ENCODE measurements at places on chromosomes 5 and 9.

- DNase-seq = no peak
Measured at GRCh38 chr5:52870448-52870847, 82.7 kb downstream of the ITGA1 start.

- DNase-seq = no peak
Measured at GRCh38 chr5:111829701-111830100, 72.7 kb upstream of the NREP start.

DNA sequence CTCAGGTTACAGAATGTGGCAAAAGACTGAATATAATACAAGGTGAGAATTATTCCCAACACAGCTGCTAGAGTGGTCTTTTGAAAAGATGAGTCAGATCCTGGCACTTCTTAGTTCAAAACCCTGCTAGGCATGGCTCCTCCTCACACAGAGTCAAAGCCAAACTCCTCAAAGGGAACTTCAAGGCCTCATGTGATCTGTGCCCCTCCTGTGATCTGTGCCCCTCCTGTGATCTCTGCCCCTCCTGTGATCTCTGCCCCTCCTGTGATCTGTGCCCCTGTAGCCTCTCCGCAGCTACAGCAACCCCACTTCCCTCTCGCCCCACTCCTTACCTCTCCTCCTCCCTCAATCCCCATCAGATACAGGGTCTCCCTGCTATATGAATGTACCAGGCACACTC, 525.5 kb upstream of the CCNG1 start:
- no peak for DNase-seq

- no peak for DNase-seq
Measured at GRCh38 chr5:148805326-148806290, 20.8 kb upstream of the ADRB2 start.

GRCh38 chr9:26675035-26675434, 217.6 kb downstream of the CAAP1 start:
- DNase-seq = no peak

- no peak for DNase-seq
Measured at GRCh38 chr5:11377896-11378295, 526.4 kb downstream of the CTNND2 start.

GRCh38 chr9:10050016-10050415, 562.8 kb downstream of the PTPRD start:
- DNase-seq = no peak

- DNase-seq = no peak
Measured at GRCh38 chr5:1838013-1838412, 36.8 kb downstream of the NDUFS6 start.

- DNase-seq = no peak
Measured at GRCh38 chr5:78698191-78698791, 49.7 kb upstream of the LHFPL2 start.

DNA sequence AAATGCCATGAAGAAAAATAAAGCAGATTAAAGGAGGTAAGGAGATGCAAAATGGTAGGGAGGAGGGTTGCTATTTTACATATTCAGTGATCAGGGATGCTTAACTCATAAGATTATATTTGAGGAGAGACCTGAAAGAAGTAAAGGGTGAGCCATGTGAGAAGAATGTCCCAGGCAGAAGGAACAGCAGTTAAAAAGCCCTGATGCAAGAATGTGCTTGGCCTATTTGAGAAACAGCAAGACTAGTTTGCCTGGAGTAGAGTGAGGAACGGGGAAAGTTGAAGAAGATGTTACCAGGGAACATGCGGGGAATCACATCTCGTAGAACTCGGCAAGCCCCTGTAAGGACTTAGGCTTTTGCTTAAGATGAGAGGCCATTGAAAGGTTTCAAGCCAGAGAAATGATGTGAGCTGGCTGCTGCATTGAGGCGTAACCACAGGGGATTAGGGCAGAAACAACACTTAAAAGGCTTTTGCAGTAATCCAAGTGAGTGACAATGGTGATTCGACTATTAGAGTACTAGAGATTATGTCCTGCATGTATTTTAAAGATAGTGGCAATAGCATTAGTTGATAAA, 198.7 kb downstream of the VPS13A start:
- no peak for DNase-seq

- no peak for DNase-seq
Measured at GRCh38 chr5:130978475-130978874, 186.6 kb downstream of the HINT1 start.

- DNase-seq = no peak
Measured at GRCh38 chr5:118722122-118723020, 266.0 kb downstream of the DTWD2 start.

DNA sequence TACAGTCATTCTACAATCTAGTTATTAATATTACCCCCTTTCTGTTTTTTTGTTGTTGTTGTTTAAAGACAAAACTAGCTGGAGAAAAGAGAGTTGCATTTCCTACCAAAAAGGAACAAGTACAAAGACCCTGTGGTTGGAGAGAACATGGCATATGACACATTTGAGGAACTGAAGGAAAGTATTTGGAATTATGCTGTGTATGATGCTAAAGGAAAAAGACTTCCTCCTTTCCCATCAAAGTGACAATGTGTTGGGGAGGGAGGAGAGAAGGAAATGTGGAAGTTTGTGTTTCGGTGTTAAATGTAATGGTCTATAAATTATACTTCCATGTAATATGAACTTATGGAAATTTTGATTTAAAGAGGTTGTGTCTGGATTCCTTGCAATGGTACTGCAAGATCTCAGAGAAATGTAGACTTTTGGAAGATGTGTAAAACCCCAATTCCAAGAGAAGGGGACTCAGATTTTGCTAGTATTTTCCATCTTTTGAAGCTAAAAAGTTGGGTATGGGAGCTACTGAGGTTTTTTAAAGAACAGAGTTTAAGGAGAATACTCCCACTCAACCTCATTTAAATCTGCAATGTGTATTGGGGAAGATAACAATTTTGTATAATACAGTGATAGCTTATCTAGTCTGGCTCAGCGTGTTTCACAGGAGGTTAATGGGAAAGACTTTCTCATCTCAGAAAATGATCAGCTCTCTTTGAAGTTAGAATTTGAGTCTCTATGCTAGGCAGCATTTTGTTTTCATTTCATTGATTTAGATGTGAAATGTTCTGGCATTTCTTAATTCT, 15.4 kb upstream of the TNFSF8 start:
- no peak for DNase-seq

DNA sequence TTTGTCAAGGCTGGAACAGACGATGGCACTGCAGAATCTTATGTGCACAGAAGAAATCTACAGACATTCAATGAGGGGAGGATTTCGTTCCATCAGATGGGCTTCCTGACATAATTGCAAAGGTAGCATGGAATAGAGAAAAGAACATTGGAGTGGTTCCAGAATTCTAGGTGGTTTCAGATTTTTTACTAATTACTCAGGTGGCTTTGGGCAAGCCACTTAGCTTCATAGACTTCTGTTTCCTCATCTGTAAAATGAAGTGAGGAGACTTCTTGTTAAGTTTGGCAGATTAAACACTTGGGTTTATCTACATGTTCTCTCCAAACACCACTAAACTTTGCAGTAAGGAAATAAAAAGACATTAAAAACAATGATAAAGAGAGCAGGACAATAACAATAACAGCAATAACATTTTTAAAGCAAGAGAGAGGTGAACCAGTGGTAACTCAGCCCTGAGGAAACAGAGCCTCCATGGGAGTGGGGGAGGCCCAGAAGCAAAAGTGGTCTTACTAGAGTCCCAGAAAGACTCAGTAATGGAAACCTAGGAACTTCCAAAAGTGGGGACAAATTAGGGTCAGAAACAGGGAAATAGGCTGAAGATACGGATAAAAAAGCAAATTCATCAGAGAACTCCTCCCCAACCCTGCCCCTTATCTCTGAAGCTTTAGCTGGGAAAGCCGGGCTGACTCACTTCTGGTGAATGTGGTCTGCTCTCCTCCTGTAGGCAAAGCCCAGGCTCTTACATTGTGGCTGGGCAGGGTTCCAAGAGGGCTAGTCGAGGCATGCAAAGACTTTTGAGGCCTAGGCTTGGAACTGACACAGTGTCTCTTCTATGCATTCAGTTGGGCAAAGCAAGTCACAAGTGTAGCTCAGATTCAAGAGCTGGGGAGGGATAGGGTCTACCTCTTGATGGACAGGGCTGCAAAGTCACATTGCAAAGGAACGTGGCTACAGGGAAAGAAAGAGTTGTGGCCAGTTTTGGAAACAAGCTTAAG, 11.8 kb upstream of the ACTBL2 start:
- DNase-seq = no peak

DNA sequence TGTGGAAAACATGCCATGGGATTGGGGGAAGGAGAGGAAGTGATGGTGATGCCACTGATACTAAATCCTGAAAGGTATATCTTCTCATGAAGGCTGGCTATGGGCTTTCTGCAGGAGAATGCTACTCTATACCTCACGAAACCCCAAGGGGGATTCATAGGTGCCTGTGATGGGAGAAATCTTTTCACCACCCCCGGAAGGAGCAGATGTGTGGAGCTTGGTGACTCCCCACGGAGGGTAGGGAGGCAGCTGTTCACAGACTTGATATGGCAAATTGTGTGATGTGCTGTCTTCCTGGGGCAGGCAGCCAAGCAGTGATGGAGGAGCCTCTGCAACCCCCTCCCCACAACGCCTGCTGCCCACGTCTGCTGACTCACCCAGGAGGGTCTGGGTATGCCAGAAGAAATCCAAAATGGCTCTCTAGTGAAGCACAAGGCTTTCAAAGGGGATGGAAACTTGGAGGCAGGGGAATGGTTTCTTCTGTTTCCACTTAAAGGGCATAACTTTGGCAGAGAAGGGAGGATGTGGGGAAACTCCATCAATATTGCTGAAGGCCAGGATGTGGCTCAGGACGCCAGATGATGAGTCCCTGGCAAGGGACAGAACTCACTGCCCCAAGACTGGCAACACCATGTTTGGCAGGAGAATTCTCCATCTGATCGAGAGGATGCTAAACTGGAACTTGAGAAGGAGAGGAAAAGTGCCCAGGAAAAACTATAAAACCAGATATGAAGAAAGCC, 188.3 kb downstream of the GABBR2 start:
- DNase-seq = no peak

DNA sequence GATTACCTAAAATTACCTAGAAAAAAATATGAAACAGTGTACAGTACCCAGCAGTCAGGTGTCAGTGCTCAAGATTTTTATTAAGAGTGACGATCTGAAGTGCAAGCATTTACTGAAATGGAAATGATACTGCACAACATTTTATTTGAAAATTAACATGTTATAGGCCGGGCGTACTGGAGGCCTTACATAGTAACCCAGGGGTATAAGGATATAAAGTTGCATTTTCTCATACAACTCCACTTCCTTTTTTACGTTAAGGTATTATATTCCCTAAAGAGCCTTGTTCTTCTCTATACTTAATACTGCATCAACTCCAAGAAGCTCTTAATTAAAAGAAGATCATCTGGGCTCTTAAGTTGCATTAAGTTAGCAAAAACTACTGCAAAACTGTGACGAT, 3.3 kb downstream of the MAT2B start:
- no peak for DNase-seq

DNA sequence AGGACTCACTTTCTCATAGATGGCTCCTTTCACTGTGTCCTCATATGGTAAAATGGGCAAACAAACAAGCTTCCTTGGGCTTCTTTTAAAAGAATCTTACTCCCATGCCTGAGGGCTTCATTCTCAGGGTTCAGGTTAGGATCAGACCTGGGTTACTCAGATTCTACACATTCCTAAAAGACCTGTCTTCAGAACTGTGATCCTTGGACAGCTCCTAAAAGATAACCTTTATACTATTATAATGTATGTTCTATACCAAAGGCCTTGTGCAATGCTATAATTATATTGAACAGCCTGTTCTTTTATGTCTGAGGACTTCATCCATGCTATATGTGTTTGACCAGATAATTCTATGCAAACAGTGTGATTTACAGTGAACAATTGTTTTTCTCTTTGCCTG, 264.4 kb upstream of the CDH10 start:
- no peak for DNase-seq

DNA sequence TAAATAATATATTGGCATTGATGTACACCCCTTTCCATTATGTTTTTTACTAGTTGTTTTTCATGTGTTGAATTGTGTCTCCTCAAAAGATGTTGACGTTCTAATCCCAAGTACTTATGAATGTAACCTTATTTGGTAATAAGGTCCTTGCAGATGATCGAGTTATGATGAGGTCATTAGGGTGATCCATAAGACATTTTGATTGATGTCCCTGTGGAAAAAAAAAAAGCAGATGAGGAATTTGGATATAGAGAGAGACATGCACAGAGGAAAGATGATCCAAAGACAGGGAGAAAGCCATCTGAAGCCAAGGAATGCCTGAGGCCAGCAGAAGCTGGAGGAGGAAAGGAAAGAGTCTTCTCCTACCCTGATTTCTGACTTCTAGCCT, 632.7 kb downstream of the TLR4 start:
- DNase-seq = no peak
